CD4-positive, alpha-beta memory T cell (primary cell): ENCODE measurements at places on chromosomes 4 and X.

GRCh38 chrX:20263474-20263873 lies 3.2 kb downstream of the RPS6KA3 start:
- DNase-seq, result peak; percentile 73

GRCh38 chrX:134622056-134622812 lies 36.0 kb downstream of the PLAC1 start:
- DNase-seq, result no peak

- no peak for DNase-seq
Observed at GRCh38 chr4:136575146-136575545, 957.1 kb downstream of the PCDH18 start.

GRCh38 chrX:78327370-78328086 lies at the start of gene CYSLTR1:
Gene CYSLTR1 (minus strand): TSS chrX:78327611. CDS start chrX:78273746, 53,865 bp downstream.
- DNase-seq, result peak; percentile 31

- no peak for DNase-seq
Observed at GRCh38 chr4:145564540-145564939, 54.6 kb upstream of the MMAA start.

- DNase-seq, result no peak
Observed at GRCh38 chrX:8632924-8633323, 99.0 kb downstream of the ANOS1 start.

DNA sequence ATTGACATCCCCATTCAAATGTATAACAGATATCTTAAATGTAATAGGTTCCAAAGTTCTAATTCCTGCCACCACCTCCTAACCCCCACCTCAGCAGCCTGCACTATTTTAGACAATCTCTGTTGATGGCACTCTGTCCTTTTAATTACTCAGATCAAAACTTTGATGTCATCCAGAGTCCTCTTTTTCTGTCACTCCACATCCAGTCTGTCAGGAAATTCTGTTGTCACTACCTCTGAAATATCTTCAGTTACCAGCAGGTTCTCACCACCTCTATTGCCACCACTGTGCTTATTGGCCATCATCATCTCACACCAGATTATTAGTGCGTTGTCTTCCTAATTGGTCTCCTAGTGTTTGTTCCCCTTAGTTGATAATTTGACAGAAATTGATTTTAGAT lies 76.2 kb downstream of the PTPN13 start:
- no peak for DNase-seq

DNA sequence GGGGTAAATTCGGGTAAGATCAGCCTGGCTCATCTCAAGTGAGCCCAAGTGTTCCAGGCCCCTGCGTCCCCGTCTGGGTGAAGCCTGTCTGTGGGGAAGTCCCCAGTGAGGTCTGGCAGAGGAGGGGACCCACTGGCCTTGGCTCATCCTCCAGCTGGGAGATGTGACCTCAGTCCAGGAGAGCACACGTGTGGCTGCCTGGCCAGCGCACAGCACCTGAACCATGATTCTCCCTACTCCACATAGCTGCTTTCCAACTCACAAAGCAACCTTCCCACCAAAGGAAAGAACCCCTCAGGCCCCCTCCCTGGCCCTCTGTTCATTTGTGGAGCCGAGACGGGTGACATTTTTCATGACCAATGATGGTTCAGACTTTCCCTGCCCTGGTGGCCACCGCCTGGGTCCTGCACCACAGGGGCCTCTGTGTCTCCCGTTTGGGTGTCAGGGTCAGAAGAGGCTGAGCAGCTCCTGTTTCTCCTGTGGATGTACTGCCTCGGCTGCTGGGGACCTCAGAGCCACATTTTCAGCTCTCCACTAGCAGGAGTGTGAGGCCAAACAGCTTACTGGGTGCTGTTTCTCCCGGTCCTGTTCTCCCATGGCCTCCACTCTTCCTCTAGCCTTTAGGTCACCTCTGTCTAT lies 111.4 kb downstream of the CPZ start:
- no peak for DNase-seq

GRCh38 chr4:30939069-30939468 lies 218.9 kb downstream of the PCDH7 start:
- DNase-seq, result no peak
